Activated T-helper 2 cell treated with anti-CD3 and anti-CD28 coated beads, Interferon-gamma antibody, Interleukin-2, Interleukin-4, amounts not matched to agents 10 μg/mL and 5 μg/mL and 100 μg/mL, durations not matched to agents 14 hours and 24 hours and 36 hours (primary cell): ENCODE measurements at places on chromosomes 12 and 14.

- DNase-seq: no peak
Observed at GRCh38 chr14:22482085-22482694, 106.8 kb downstream of the DAD1 start.

DNA sequence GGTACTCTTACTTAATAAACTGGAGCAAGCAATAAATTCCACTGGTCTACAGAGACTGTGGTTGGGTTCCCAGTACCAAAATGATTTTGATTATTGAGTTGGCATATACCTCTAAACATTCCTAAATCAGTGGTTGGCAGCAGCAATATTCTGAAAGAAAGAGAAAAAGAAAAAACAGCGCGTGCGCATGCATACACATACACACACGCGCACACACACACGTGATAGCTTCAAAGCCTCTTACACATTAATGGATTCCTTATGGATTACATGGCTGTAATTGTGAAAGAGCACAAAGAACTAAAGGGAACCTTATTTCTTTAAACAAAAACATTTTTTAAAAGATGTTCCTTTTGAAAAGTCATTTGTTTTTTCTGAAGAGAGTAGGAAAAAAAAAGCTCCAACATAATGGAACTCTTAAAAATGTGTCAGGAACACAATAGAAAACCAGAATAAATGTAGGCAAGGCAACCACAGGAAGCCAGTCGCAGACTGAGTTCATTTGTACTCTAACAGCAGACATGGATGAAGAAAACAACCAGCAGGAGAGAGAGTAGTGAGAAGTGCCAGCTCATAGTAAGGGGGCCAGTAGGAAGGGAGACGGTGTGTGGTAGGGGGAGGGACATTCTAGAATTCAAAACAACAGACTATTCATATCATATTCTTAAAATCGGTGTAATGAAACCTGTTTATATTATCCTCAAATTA lies 80.0 kb downstream of the DRAM1 start:
- DNase-seq: no peak

DNA sequence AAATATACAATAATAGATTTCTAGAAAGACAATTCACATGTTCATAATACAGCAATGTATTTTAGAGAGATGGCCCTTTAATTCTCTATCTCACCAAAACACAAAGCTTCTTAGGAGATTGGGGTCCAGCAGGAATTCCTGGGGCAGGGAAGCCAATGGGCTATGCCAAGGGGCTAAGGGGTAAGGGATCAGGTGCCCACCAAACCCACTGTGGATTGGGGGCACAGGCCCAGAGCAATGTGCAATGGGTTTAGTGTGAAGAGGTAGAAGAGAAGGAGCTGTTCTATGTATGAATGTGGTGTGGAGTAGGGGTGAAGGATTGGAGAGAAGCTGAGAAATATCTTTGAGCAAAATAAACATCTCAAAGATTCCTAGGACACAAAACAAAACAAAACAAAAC lies 2.6 kb downstream of the HOXC13 start:
- DNase-seq: no peak

- DNase-seq: no peak
Observed at GRCh38 chr12:124296916-124297351, 2.0 kb downstream of the RFLNA start.

- DNase-seq: no peak
Observed at GRCh38 chr12:99910342-99910741, 74.4 kb downstream of the ANKS1B start.

GRCh38 chr12:90287585-90287984 lies 578.9 kb upstream of the ATP2B1 start:
- no peak for DNase-seq

GRCh38 chr12:100077367-100077766 lies 65.3 kb downstream of the BLTP3B start:
- DNase-seq: no peak

GRCh38 chr12:53948650-53949593 lies 5.8 kb upstream of the HOXC12 start:
- DNase-seq: no peak

DNA sequence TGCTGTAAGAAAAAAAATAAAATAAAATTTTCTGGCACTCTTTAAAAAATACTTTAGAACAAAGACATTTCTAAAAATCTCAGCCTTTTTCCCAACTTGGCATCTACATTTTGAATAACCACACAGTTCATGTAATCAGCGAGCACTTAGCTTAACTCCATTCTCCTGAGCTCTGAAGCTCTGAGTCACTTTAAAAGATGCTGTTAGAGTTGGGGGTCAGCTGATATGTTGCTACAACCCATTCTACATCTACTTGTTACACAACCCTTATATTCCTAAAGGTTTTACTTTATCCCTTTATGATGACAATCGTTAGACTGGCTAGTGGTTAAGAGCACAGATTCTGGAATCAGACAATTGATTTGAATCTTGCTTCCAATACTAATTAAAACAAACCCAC lies 48.3 kb downstream of the SLC41A2 start:
- DNase-seq: no peak

DNA sequence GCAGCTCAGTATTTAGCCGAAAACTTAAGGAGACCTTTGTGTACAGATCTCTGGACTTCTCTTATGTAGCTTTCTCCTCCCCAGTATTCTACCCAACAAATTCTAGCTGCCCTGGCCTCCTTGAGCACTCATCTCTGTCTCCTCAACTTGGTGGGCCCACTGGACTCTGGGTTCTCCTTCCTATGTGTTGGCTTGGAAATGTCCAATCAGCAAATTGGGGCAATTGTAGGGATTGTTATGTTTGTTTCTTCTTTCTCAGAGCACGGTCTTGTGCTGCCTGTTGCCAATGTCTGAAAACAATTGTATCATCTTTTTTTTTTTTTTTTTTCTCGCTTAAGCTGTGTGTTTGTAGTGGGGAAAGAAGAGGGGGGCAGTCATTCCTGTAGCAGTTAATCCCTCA lies 30.2 kb downstream of the NTN4 start:
- no peak for DNase-seq

- no peak for DNase-seq
Observed at GRCh38 chr14:24632336-24632735, 1.7 kb downstream of the GZMB start.

DNA sequence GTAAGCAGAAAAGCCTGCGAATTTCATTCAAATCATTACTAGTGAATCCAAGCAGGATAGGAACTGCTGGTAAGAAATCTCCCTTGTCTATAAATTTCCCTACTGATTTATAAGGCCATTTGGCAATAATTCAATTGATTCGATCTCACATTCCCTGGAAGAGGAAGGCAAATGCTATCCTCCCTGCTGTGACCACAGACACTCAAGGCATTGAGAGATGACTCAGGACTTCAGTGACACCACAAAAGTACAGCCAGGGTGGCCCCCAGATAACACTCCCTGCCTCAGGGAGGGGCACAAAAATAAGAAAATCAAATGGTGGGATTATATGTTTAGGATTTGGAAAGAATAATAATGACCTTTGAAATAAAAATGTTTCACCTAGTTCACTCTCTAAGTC lies 162.7 kb downstream of the GRIP1 start:
- DNase-seq: no peak

DNA sequence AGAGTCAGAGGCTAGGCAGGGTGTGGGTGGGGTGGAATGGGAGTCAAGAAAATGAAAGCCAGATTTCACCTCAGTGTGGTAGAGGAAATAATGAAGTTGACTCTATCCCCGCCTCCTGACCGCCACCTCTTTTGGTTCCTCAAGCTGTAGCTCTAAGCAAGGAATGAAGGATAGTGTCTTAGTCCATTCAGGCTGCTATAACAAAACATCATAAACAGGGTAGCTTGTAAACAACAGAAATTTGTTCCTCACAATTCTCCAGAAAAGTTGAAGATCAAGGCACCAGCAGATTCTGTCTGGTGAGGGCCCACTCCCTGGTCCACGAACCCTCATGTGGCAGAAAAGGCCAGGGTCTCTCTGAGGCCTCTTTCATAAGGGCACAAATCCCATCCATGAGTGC lies 109.1 kb upstream of the AMN1 start:
- no peak for DNase-seq

DNA sequence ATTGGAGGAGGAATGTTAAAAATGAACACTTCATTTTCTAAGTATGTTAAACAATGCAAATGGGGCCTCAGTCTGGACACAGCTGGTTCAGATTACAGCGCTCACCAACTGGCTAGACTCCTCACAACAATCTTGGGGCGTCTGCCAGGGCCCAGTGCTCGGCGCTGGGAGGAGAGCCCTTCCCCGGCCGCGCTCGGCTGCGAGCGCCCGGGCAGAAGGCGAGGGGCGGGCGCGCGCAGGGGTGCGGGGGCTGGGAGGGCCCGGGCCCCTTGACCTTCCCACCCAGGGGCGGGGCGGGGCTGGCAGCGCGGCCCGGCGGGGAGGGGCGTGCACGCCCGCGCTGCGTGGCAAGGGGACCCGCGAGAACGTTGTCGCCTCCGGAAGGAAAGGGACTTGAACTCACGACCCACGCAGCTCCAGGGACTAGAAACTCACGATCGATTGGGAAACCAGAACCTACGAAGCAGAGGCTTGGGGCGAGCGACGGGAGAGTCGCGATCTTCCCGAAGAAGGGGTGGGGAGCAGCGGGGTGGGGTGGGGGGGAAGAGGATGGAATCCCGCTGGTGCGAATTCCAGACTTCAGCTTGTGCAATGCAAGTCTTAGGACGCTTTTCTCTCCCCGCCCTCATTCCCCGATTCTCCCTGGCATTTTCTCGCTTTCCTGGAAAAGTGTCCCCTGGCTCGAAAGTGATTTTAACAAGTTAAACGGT lies at the start of gene FBLN5:
FBLN5 (minus strand) TSS at position 220 of the 710 bp plus-strand sequence. CDS start 465 bp downstream, outside the sequence.
- no peak for DNase-seq
